ENCODE measurements at places on chromosomes 5 and 9.
A peak's percentile ranks its signal among the peaks of the same experiment; 100 is the strongest.

DNA sequence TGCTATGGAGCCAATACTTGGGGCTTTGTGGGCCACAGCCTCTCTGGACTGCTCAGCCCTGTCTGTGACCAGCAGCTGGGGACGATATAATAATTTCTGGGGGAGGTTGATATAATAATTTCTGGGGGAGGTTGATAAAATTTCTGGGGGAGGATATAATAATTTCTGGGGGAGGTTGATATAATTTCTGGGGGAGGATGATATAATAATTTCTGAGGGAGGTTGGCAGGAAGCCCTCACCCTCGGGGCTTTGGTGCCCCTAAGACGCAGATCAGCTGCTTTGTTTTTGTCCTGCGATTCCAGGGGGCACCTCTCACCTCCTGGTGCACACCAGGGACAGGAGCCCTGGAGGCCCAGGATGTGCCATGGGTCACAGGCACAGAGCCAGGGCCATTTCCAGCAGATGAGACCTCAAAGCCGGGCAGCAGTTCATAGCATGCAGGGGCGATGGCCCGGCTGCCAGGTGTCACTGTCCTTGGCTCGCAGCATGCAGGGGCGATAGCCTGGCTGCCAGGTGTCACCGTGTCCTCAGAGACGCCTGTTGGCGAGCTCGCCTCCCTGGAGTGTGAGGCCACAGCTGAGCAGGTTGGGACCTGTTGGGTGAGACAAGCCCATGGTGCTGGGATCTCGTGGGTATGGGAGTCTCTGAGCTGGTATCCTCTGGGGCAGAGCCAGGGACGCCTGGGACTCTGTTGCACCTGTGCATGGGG, 3.8 kb upstream of the TOR4A start:
- DNase-seq, result peak; percentile 75

GRCh38 chr9:97768746-97769145, 71.6 kb upstream of the XPA start:
- no peak for DNase-seq

DNA sequence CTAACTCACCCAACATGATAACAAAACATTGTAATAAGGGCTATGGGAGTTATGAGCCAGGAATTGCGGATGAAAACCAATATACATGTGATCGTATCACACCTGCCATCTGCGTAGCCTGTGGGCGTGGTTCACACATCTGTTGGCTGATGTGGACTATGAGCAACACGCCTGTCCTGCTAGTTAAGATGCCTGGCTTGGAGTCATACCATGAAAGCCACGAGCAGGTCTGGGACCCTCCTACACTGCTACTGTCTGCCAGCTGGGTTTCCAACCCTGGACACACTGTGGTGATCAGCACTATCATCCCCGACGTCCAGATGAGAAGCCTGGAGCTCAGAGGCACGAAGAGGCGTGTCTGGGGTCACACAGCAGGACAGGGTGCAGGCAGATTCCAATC, 40.2 kb downstream of the STK10 start:
- no peak for DNase-seq

DNA sequence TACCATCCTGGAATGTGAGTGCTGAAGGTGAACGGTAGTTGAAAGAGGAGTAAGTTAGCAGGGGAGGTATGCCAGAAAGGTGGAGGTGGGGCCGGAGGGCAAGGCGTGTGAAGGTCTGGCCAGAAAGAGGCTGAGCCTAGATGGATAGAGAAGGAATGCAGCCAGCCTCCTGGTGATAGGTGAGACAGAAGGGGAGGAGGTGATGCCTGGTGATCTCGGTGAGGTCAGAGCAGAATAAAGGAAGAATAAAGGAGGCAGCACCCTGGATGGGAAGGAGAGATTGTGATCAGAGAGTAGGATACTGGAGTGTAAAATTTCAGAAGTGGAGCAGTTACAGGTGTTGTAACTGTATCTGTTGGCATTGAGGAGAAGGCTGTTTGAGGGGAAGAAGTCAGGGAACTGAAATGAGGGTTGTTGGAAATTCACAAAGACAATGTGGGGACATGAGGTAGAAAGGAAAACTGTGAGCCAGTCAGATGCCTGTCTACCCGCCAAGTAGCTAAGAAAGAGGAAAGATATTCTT, 2.0 kb downstream of the GNG10 start:
- DNase-seq, result no peak

DNA sequence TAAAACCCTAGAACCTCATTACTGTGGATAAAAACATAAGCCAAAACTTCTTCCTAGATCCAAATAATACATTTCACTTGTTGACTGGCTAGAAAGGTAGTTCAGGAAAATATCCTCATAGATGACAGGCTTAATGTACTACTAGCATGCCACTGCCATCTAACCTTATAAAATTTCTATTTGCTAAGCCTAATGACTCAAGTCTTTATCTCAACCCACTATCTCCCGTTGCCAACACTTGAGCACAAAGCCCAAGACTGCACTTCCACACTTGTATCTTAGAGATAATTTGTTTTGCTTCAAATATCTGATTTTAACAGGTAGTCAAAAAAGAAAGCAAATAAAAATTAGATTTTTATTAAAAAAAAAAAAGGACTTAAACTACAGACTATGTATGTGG, 42.7 kb downstream of the FBXL17 start:
- no peak for DNase-seq

DNA sequence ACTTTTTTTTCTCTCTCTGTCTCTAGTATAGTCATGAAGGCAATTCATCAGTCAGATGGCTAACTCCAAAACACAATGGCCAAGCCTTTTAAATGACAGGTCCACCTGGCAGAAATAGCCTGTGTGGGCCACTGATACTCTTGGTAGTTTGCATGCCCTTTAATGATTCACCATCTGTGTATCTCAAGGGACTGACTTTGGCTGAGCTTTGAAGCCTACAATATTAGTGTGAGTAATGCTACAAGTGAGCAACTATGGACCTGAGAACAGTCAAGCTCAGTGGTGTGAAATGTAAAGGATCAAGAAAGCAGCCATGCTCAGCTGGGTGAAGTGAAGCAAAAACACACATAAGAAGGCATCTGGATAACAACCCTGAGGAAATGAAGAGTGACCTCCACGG, 506.9 kb downstream of the TLE1 start:
- peak; percentile 8 for DNase-seq

- no peak for DNase-seq
Observed at GRCh38 chr9:107337676-107338590, 54.9 kb downstream of the RAD23B start.

DNA sequence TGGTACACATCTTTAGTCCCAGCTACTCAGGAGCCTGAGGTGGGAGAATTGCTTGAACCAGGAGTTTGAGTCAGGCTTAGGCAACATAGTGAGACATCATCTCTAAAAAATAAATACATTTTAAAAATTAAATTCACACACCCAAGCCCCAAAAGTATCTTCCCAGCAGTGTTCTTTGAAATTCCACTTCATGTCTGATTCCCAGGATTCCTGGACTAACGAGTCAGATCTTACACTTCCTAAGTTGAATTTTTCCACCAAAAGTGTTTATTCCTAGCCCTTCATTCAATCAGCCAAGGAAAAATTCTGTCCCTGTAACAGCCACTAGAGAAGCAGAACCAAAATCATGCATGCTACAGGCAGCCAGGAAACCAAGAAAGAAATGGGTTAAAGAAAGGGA, 970.9 kb downstream of the EFNA5 start:
- no peak for DNase-seq

- no peak for DNase-seq
Observed at GRCh38 chr9:25415718-25416117, 262.5 kb downstream of the TUSC1 start.

- DNase-seq, result no peak
Observed at GRCh38 chr9:114836769-114837168, 30.9 kb upstream of the TNFSF15 start.

DNA sequence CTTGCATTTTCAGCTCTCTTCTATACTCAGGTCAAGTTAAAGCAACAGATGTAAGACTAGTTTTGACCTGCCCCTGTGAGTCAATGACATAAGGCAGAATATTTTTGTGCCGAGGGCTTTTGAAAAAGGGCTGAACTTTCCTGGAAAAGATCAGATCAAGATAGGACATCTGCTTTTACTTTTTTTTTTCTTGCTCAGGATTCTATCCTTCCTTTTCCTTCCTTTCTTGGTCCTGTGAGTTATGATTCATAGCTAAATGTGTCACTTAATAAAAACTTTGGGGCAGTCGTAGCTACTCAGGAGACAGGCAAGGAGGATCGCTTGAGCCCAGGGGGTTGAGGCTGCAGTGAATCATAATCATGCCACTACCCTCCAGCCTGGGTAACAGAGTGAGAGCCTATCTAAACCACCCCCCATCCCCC, 84.3 kb upstream of the BRINP1 start:
- DNase-seq, result peak; percentile 94

GRCh38 chr5:61257421-61257820, 74.6 kb upstream of the ZSWIM6 start:
- DNase-seq, result no peak

GRCh38 chr5:33257807-33258429, 182.8 kb upstream of the TARS1 start:
- DNase-seq, result no peak

DNA sequence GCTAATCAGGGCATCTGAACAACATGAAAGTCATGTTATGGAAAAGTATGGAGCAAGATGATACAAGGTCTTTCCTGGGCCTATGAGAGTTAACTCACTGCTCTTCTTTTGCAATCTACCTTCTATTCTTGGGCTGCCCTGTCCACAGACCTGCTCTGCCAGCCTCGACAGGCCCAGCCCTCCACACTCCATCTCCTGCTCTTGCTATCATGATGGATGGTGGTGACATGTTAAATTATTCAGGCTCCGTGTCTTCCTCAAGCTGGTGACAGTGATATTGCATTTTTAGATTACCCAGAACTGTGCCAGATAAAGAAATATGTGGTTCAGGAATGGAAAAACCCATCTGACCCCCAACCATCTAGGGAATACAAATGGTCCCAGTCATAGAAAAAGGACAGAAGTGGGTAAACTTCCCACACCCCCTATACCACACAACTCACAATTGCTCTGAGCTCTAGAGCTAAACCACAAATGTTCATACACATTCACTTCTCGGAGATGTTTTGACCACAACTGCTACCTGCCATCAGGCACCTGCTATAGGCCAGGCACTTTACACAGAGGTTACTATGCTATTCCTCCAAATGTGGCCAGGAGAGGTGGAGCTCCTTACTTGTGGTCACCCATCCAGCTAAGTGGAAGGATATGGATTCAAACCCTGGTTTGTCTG, 311.3 kb downstream of the ASTN2 start:
- DNase-seq, result no peak

GRCh38 chr5:110651507-110651906, 75.0 kb downstream of the TMEM232 start:
- DNase-seq, result no peak

DNA sequence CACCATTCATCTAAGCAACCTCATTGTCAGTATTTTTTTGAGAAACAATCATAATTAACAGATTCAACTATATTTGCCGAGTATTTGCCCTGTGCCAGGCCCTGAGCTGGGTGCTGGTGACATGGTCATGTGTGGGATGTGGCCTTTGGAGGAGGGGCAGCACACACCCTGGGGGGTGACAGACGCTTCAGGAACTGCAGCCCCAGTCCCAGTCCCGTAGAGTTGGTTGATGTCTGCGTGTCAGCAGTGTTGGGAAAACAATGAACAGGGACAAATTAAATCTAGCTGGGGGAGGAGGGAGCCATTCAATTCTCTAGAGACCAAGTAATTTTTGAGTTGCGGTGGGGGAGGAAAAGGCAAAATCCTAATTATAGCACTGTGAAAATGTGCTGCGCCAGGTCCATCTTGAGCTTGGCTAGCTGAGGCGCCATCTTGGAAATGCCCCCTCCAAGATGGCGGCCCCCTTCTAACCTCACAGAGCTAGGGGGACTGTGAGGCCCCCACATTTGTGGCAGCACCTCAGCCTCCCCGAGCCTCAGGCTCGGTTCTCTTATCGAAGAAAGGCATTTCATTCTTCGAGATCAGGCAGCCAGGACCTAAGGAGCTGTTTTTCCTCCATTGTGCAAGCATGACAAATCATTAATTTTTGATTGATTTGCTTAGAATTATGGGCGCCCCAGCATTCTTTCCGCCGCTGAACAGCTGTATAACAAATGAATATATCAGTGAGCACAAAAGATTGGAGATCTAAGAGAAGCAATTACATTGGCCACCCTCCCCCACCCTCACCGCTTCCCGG, 87.8 kb downstream of the ZNF618 start:
- DNase-seq, result no peak

GRCh38 chr5:160534914-160535313, 113.3 kb downstream of the PTTG1 start:
- DNase-seq, result no peak

DNA sequence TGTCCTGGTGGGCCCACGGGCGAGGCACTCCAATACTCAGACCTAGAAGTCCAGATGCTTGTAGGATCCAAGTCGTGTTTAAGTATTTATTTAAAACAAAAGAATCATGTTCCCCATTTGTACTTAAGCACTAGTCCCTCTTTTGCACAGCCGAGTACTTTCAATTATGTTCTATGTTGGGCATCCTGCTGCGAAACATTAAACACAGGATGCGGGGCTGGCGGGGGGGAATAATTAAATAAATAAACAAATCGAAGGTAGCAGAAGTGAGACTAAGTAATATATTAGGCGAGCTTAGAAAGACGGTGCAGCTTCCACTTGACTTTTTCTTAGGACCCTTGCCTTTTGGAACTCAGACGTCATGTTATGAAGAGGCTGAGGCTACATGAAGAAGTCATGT, 1129.2 kb upstream of the ACO1 start:
- DNase-seq, result no peak

DNA sequence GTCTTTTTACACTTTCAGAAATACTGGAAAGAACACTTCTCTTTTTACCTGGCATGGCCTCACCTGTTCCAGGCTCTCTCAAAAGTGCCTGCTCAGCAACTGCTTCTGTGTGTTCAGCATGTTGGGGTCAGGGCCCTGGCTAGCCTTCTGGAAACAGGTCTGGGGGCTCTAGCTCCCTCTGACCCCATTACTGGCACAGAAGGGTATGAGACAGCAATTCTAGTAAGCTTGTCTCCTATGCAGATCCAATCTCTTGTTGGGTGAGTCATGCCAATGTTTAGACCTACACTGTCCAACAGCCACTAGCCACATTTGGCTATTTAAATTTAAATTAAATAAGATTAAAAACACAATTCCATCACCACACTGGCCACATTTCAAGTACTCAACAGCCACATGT, 80.8 kb downstream of the MAPKAP1 start:
- no peak for DNase-seq

GRCh38 chr9:2524601-2525000, 97.0 kb upstream of the VLDLR start:
- DNase-seq, result no peak

DNA sequence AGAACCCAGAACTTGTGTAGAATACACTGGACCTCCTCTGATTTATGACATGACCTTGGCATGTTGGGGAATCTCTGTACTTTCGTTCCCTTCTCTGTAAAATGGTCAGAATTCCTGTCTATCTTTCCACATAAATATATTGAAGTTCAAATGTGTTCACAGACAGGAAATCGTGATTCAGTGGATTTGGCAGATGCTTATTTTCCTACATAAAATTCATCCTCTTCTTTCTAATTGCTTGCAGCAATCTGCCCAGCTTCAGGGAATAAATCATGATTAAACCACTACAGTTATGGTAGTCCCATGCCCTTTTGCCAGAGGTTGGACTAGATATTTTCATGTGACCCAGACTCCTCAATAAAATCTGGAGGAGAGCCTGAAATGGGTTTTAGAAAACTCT, 52.1 kb upstream of the ARL15 start:
- DNase-seq, result no peak

GRCh38 chr5:96000308-96000707, 38.7 kb upstream of the ELL2 start:
- DNase-seq, result no peak

Data from NCI-H2171 treated with DMSO at 0.1 percent for 48 hours (cell line).